Activated CD4-positive, alpha-beta T cell treated with anti-CD3 and anti-CD28 coated beads, Interleukin-2, amount 10 ng/mL, durations not matched to agents 7 days and 5 days (primary cell): ENCODE measurements at places on chromosomes 3 and 15. TPM values are rescaled to one million over a fixed set of nuclear protein-coding genes. Genes with fewer than 3 reads are reported as not detected.

DNA sequence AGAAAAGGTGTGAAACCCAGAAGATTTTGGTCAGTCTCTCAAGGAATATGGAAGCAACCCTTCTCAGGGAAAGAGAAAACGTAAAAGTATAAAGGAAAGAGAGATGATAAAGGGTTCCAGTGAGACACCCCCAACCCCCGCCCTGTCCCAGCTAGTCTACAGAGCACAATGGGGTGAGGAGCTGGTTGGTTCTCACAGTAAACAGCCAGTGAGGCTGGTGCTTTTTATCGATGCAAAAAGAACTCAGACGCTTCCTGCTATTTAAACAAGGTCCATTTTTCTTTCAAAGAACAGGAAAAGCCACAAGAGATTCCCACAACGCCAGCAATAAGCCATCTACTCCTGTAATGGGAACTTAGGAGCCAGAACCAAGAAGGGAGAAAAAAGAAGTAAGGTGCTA, 65.9 kb downstream of the CHAC1 start:
- no peak for DNase-seq

- DNase-seq = no peak
Measured at GRCh38 chr3:31485196-31485595, 47.5 kb upstream of the STT3B start.

- no peak for DNase-seq
Measured at GRCh38 chr3:122217901-122218300, 34.4 kb downstream of the CASR start.

- DNase-seq = no peak
Measured at GRCh38 chr15:85766001-85766831, 28.5 kb downstream of the KLHL25 start.

DNA sequence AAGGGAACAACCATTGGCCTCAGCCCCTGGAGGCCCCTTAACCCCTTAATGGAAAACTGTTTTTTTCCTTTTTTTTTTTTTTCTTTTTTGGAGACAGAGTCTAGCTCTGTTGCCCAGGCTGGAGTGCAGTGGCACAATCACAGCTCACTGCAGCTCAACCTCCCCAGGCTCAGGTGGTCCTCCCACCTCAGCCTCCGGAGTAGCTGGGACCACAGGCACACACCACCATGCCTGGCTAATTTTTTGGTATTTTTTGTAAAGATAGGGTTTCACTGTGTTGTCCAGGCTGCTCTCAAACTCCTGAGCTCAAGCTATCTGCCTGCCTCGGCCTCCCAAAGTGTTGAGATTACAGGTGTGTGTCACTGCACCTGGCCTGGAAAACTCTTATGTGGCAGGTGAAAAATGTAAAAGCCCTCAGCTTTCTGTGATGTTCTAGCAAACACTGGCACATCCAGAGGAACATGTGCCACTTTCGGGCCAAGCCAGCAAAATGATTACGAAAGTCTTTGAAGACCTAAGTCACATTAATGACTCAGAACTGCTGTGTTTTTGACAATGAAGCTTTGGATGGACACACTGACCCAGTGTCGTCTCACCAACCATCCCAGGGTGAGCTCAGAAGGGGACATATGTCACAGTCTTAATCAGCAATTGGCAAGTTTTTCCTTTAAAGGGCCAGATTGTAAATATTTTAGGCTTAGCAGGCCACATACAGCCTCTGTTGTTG, 189.3 kb upstream of the TPM1 start:
- no peak for DNase-seq

DNA sequence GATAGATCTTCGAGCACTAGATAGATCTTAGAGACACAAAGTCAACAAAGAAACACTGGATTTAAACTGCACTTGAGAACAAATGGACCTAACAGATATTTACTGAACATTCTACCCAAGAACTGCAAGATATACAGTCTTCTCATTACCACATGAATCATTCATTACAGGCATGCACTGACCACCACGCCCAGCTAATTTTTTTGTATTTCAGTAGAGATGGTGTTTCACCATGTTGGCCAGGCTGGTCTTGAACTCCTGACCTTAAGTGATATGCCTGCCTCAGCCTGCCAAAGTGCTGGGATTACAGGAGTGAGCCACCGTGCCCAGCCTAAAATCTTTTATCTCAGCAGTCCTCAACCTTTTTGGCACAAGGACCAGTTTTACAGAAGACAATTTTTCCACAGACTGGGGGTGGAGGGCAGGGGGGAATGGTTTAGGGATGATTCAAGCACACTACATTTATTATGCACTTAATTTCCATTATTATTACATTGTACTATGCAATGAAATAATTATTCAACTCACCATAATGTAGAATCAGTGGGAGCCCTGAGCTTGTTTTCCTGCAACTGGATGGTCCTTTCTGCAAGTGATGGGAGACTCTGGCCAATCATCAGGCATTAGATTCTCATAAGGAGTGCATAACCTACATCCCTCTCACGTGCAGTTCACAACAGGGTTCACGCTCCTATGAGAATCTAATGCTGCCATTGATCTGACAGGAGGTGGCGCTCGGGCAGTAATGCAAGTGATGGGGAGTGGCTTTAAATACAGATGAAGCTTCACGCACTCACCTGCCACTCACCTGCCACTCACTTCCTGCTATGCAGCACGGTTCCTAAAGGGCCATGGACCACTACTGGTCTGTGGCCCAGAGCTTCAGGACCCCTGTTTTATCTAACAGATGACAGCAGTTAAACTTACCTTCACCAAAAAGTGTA, 21.7 kb downstream of the CSNK1G1 start:
- peak; percentile 33 for DNase-seq

DNA sequence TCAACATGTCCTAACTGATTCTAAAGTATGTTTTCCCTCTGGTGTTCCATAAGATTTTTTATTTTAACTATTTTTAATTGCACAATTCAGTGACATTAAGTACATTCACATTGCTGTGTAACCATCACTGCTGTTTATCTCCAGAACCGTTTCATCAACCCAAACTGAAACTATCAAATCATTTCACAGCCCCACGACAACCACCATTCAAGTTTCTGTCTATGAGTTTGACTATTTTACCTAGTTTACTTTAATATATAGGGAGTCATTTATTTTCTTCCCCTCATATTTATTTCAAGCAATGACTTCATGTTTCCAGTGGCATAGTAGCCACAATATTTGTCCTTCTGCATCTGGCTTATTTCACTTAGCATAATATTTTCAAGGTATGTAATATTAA, 8.4 kb downstream of the RTP1 start:
- DNase-seq = no peak

- no peak for DNase-seq
Measured at GRCh38 chr15:37103475-37104423, 3.4 kb upstream of the MEIS2 start.

GRCh38 chr3:16524196-16524595, 10.7 kb upstream of the RFTN1 start:
- no peak for DNase-seq

AGTR1 gene
- total RNA-seq = not detected

TMEM212 gene
- total RNA-seq = not detected

DNA sequence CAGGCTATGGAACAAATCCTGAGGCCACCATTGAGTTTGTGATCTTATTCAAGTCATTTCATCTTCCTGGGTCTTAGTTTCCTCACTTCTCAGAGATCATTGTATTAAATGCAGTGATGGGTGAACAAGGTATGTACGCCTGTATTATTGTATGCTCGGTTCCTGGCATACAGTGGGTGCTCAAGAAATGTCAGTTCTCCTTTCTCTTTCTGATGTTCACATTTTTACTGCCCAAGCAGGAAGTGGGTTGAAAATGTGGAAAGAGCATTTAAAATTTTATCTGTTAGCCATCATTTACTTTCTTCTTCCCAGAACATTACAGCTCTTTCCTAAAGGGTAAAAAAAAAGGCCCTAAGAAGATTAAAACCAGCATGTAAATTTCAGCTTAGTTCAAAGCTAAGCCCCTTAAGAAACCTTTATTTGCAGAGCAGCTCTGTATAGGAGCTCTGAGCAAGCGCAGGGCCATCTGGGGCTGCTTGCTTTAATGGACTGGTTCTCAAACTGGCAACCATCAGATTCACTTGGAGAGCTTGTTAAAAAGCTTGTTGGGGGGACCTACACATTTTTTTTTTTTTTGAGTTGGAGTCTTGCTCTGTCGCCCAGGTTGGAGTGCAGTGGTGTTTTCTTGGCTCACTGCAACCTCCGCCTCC, 179.4 kb downstream of the CHST2 start:
- no peak for DNase-seq

- no peak for DNase-seq
Measured at GRCh38 chr3:122406198-122406597, 9.7 kb downstream of the WDR5B start.

DNA sequence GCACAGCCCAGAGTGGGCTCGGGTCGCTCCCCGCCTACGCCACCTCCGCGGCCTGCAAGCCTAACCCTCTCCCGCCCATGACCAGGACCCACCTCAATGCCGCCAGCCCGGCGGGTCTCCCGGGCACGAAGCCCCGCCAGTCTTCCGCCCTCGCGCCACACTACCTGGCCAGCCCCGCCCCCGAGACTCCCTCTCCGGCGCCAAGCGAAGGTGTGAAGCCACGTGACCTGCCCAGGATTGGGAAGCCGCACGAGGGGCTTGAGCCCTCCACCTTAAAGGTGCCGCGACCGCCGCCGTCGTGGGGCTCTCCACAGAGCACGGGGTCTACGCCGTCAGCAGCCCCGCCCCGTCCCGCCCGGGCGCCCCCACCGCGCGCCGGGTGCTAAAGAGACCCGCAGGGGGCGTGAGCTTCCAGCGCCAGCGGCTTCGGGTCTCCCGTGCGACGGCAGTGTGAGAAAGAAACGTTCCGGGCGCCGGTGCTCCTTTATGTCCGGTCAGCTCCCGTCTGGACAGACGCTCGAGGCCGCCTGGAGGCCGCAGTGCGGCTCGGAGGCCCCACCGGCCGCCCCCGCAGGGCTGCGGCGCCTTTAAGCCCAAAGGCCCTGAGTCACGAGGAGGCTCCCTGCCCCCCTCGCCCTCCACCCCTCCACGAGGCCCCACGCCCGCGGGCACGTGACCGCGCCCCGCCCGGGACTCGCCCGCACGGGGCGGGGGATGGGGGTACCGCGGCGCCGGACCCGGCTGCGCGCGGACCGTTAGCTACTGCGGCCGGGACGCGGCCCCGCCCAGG, at the start of gene CPEB1:
Gene CPEB1, minus strand, starts transcription at position 319 of the 790 bp plus-strand sequence. CDS start 18,904 bp downstream, outside the sequence.
- no peak for DNase-seq

DNA sequence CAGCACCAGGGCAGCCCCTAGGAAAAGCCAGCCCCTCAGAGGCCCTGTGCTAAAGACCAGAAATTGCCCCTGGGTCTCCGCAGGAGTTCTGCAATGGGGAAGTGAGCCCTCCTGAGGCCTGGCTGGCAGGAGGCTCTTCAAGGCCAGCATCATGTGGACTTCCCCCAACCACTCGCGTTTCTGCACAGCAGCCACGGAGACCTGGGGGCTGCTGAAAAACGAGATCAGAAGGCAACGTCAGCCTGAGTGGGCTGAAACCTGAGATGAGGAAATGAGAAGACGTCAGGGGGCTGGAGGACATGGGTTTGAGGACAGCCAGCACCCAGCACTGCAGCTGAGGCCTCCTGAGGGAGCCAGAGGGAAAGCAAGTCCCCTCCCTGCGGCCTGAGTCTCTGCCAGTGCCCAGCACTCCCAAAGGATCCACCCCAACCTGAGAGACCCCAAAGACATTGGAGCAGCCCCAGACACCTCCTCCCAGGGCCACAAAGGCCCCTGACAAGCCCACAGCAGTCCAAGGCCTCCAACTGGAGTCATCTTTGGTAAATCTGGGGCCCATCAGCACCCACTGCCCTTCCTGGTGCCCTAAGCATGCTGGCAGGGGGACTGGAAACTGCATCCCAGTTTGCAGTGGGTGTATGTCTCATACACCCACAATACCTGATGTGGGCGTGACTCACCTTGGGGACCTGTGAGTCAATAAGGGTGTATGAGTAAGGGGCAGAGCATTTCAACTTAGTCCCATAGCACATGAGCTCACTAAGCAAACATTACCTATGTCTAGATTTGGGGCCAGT, 29.2 kb upstream of the CYP11A1 start:
- DNase-seq = no peak

GRCh38 chr15:45177285-45177684, 10.5 kb downstream of the SHF start:
- DNase-seq = no peak

DNA sequence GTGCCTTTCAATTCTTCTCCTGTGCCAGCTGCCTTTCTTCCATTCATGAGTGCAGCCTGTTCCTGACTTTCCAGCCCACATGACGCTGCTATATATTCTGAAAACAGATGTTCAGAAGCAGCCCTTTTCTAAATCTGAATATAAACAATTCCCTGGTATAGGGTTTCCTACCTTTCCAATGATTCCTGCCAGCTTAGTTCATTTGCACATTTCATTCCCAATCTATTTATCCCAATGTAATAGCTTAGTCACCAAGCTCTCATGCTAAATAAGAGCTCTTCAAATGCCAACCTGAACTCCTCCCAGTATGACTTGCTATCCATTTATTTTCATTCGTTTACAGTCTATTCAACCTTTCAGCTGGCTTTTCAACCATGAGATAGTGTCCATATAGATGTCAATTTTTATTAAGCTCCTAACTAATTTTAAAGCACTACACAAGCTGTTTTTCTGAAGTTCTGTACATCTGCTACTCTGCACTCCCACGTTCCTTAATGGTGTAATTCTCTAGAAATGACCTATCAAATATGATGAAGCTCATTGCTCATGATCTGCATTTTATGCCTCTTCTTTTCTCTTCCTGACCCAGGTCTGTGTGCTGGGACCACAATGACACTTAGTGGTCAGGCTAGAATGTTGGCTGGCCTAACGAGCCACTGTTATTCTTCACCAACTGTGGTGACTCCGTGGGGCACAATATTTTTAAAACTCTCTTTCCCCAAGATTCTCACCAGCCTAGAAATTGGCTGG, 605.0 kb upstream of the TBL1XR1 start:
- no peak for DNase-seq

- DNase-seq = no peak
Measured at GRCh38 chr3:9169326-9169725, 80.1 kb downstream of the SRGAP3 start.

GRCh38 chr3:57808961-57809608, 53.0 kb downstream of the SLMAP start:
- DNase-seq = no peak

PLSCR2 gene
- total RNA-seq = not detected

TIMP4 gene
- not detected for total RNA-seq

DNA sequence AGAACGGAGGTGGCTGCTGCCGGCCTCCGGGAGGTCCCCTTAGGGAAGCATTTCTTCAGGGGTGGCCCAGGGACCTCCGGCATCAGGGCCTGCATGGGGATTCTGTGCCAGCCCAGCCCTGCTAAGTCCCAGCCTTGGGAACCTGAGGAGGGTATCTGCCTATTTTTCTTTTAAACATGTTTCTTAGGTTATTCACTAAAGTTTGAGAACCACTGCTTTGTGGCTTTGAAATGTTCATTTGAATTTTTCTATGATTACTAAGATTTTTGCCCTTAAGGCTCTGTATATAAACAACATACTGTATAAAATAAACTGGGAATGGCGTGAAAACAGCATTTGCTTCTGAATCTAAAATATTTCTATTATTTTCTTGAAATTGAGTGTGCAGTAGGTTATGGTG, 24.4 kb downstream of the FAN1 start:
- no peak for DNase-seq
